Fibroblast of lung (primary cell): ENCODE measurements at places on chromosomes 7 and 10. TPM values are rescaled to one million over a fixed set of nuclear protein-coding genes. Genes with fewer than 3 reads are reported as not detected.

CADPS2 gene
- 32.2 and 40.8 TPM in 2 replicates for total RNA-seq

GJD4 gene
- 0.17 TPM in 1 of 2 replicates, not detected in the other for total RNA-seq

VWA2 gene
- under 0.01 and 0.17 TPM in 2 replicates for total RNA-seq

ACBD7 gene
- under 0.01 and 4.1 TPM in 2 replicates for total RNA-seq

NFE2L3 gene
- total RNA-seq = 5.4 and 9.1 TPM in 2 replicates

TMEM130 gene
- total RNA-seq = 0.26 and 0.66 TPM in 2 replicates

KLHDC10 gene
- 27.7 and 29.1 TPM in 2 replicates for total RNA-seq

BTBD16 gene
- not detected in 2 replicates for total RNA-seq

ZNF775 gene
- 7.7 and 9.6 TPM in 2 replicates for total RNA-seq

LEP gene
- 0.26 and 2.8 TPM in 2 replicates for total RNA-seq

C10orf53 gene
- total RNA-seq = not detected in 2 replicates

MYL10 gene
- total RNA-seq = not detected in 2 replicates

FXYD4 gene
- not detected in 2 replicates for total RNA-seq

CTAGE4 gene
- total RNA-seq = 0.17 and 1.0 TPM in 2 replicates

NDUFB8 gene
- total RNA-seq = 154 and 167 TPM in 2 replicates

AGMO gene
- not detected in 2 replicates for total RNA-seq

IFIT1B gene
- total RNA-seq = under 0.01 TPM in 1 of 2 replicates, not detected in the other

PLA2G12B gene
- total RNA-seq = not detected in 2 replicates

EFCAB10 gene
- total RNA-seq = not detected in 2 replicates

GPC2 gene
- 1.8 and 2.3 TPM in 2 replicates for total RNA-seq

AKR1C3 gene
- total RNA-seq = 44.3 and 63.7 TPM in 2 replicates

SUFU gene
- total RNA-seq = 2.6 and 4.3 TPM in 2 replicates

ACHE gene
- total RNA-seq = under 0.01 and 0.26 TPM in 2 replicates

CYP2C19 gene
- not detected in 2 replicates for total RNA-seq

TRPV5 gene
- total RNA-seq = not detected in 2 replicates

PHF14 gene
- total RNA-seq = 29.6 and 29.8 TPM in 2 replicates

KNDC1 gene
- 0.26 and 0.50 TPM in 2 replicates for total RNA-seq

VWDE gene
- under 0.01 and 0.17 TPM in 2 replicates for total RNA-seq

TMEM213 gene
- not detected in 2 replicates for total RNA-seq

JMJD1C gene
- total RNA-seq = 50.3 and 67.0 TPM in 2 replicates

EN2 gene
- total RNA-seq = under 0.01 TPM in 1 of 2 replicates, not detected in the other

PGAM2 gene
- total RNA-seq = 0.26 and 0.33 TPM in 2 replicates

SH2D4B gene
- total RNA-seq = not detected in 2 replicates

SFRP5 gene
- not detected in 2 replicates for total RNA-seq

CPA2 gene
- under 0.01 TPM in 1 of 2 replicates, not detected in the other for total RNA-seq

LRRC17 gene
- total RNA-seq = 12.6 and 30.8 TPM in 2 replicates

C10orf67 gene
- under 0.01 TPM in 2 replicates for total RNA-seq

METTL27 gene
- total RNA-seq = 4.9 and 15.7 TPM in 2 replicates

SYCE1 gene
- 0.17 and 0.26 TPM in 2 replicates for total RNA-seq

XRCC2 gene
- total RNA-seq = under 0.01 and 0.66 TPM in 2 replicates

KCP gene
- 0.50 and 0.77 TPM in 2 replicates for total RNA-seq

TBRG4 gene
- total RNA-seq = 52.2 and 53.2 TPM in 2 replicates

CHST15 gene
- 7.9 and 8.2 TPM in 2 replicates for total RNA-seq

SERPINE1 gene
- 41.3 and 167 TPM in 2 replicates for total RNA-seq

SLC26A4 gene
- 0.26 and 0.50 TPM in 2 replicates for total RNA-seq

HPS6 gene
- 28.5 and 30.1 TPM in 2 replicates for total RNA-seq

INA gene
- under 0.01 and 0.50 TPM in 2 replicates for total RNA-seq

OR6B1 gene
- total RNA-seq = not detected in 2 replicates

KCNH2 gene
- 6.1 and 6.2 TPM in 2 replicates for total RNA-seq

FAM20C gene
- total RNA-seq = 52.9 and 70.7 TPM in 2 replicates

PTF1A gene
- not detected in 2 replicates for total RNA-seq
